Ureter (tissue), 1 donor: ENCODE measurements at places on chromosomes 4 and X. TPM values are rescaled to one million over a fixed set of nuclear protein-coding genes. Genes with fewer than 3 reads are reported as not detected.

DNA sequence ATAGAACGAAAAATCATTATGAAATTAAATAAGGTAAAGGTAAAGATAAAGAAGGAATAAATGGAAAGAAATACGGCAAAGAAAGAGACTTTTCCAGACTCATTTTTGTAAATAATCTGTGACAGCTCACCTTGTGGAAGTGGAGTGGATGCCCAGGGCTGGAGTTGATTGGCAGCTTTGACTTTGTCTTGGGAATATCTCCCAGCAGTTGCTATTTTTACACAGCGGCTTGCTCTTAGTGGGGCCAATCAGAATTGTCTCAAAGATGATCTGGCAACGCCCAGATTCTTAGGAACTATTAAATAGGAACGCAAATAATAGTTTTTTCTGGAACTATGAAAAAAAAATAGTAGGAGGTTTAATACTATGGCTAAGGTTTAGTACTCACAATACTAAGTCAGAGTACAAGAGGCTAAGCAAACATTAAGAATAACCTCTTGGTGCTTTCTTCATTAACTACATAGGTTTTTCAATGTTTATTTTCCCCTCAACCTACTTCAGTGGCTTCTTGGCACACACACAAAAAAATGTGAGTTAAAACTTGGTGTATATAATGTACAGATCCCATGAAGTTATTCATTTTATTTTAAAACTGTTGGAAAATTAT lies 132.7 kb downstream of the TRAM1L1 start:
- DNase-seq, result no peak

Gene APLN
- 0.52 TPM for total RNA-seq

DNA sequence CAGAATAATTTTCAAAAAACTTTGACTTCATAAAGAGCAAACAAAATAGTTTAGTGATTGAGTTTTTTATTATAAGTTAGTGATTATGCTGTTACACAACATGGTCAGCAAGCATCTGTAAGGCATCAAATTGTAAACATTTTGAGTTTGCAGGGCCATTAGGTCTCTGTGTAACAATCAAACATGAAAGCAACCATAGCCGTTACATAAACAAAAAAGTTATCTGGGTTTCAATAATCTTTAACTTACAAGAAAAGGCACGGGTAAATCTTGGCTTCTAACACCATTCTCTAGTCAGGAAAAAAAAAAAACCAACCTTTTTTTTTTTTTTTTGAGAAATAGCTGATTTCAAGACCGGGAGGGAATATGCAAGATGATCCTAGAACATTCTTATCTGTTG lies 1941.1 kb downstream of the PCDH7 start:
- no peak for DNase-seq

Gene SMIM31
- total RNA-seq, result 4.6 TPM

DNA sequence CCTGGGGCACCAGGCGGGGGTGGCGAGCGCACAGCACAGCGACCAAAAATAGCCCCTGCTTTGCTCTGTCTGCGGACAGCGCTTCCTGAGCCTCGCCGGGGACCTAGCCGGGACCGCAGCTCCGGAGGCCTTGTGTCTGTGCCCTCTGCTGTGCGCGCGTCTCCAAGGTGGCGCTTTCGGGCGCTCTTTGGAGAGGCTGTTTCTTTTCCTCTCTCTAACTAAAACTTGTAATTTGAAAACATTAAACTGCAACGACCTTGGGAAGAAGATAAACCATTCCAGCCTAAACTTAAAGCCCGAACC lies 3.4 kb downstream of the ARX start:
- no peak for DNase-seq

GRCh38 chr4:14871676-14872430 lies 130.4 kb upstream of the CPEB2 start:
- no peak for DNase-seq

Gene FGFR3
- total RNA-seq, result 121 TPM

- no peak for DNase-seq
Observed at GRCh38 chr4:143380629-143381028, 44.0 kb downstream of the GAB1 start.

- no peak for DNase-seq
Observed at GRCh38 chr4:160869899-160870298, 1293.9 kb downstream of the FSTL5 start.

DNA sequence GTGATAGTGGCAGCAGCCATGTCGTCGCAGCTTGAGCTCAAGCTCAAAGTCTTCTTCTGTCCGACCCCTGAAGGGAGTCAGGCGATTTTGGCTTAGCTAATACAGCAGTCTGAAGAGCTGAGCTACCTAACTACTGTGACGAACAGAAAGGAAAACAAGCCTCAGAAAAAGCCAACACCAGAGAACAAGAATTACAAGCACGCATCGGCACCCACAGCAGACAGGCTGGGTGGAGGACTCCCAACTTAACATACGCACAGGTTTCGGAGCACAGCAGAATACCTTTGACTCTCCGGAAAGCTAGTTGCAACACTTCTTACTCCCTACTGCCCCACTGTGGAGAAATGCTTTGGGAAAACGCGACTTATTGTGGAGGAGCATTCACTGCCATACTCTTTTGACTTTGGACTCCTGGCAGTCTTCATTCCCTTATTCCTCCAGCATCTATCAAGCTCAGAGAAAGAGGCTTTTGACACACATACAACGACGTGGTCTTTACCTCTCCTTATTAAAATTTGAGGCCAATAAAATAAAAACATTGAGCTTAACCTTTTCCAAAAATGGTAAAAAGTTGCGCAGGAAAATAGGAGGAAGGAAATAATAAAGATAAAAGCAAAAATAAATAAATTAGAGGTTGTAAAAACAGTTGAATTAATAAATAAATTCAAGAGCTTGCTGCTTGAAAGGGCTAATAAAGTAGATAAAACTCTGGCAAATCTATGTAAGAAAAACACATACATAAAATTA lies 41.3 kb upstream of the GPC3 start:
- peak; percentile 51 for DNase-seq

- DNase-seq, result no peak
Observed at GRCh38 chr4:152168987-152169616, 366.8 kb downstream of the FBXW7 start.

GRCh38 chr4:46441136-46441859 lies 51.4 kb upstream of the GABRA2 start:
- DNase-seq, result no peak

Gene AKAP4
- not detected for total RNA-seq

Gene STPG2
- total RNA-seq, result 1.4 TPM

- DNase-seq, result peak; percentile 61
Observed at GRCh38 chr4:4333265-4333706, 43.2 kb downstream of the ZBTB49 start.

Gene RBM46
- total RNA-seq, result not detected

DNA sequence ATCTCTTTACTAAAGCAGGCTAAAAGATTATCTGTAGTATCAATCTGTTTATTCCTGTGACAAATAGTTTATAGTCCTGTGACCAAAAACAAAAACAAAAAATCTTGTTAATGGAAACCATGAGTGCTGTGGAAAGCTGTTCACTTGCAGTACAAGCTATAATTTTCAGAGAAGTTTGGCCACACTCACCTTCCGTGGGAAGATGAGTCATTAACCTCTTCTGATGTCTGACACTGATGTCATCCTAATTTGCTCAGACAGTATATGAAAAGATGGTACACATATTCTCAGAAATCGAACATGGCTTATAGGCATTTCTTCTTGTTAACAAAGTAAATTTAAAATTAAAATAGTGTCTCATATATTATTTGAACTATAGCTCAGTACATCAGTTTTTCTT lies 19.9 kb upstream of the ENPP6 start:
- no peak for DNase-seq

Gene PCYT1B
- 0.78 TPM for total RNA-seq

Gene TEC
- total RNA-seq, result 3.4 TPM

DNA sequence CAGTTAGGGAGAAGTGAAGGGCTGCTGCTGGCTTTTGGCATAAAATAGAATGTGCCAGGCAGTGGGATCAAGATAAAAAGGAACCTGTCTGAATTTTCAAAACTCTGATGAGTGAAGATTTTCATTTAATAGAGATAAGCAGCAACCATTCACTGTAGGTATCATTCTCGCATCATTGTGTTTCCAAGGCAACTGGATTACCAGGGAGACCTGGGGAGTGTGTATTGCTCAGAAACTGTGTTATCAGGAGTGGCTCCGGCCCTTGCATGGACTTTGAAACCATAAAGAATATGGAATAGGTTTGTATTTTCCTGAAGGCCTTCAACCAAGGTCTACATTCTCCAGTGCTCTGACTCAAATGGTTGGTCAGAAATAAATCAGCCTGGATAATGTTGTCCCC lies 23.3 kb upstream of the MAGEA4 start:
- no peak for DNase-seq

DNA sequence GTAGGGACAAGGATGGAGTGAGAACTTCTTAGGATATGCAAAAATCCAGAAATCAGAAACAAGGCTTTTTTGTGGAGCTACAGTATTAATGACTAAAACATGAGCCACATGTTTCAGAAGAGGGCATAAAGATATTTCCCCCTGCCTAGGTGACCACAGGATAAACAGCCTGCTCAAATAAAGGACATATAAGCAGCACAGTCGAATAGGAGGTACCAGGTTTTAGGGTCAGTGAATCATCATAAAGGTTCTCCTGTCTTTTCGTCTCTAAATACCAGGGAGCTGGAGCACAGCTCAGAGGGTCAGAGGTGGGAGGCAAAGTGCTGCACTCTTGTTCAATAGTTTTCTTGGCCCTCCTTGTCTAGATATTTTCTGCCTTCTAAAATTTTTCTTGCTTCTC lies 211.9 kb upstream of the HS3ST1 start:
- no peak for DNase-seq

DNA sequence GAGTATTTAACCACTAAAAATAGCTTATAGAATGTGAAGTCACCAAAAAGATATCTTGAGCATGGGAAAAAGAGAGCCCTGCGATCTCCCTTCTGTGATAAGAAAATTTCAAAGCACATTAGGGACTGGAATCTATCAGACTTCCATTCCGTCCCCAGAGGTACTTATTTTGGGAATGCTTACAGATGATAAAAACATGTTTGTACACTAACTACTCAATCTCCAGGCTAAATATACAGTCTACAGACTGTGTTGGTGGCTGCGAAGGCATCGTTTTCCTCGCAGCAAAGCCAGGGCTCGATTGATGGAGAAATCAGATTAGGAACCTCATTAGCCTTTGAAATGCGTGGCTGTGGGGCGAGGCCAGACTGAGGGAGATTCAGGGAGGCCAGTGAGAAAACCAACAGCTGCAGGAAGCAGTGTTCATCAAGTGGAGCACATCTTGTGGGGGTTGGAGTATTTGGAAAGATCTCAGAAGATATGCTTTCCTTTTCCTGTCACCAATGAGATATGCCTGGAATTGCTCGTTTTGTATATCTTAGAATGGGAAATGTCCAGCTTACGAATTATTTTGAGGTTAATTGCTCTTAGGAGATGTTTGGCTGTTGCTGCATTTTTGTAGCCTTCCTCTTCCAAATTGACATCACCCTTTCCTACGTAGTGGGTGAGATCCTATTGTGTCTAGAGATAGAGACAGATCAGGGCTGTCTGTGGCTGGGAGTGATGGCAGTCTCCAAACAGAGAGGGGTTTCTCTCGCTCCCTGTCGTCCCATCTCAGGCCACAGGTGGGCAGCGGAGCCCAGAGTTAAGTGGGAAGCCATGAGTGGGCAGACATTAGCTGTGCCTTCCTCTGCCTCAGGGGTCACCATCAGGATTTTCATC lies 224.9 kb upstream of the FAT1 start:
- DNase-seq, result no peak

DNA sequence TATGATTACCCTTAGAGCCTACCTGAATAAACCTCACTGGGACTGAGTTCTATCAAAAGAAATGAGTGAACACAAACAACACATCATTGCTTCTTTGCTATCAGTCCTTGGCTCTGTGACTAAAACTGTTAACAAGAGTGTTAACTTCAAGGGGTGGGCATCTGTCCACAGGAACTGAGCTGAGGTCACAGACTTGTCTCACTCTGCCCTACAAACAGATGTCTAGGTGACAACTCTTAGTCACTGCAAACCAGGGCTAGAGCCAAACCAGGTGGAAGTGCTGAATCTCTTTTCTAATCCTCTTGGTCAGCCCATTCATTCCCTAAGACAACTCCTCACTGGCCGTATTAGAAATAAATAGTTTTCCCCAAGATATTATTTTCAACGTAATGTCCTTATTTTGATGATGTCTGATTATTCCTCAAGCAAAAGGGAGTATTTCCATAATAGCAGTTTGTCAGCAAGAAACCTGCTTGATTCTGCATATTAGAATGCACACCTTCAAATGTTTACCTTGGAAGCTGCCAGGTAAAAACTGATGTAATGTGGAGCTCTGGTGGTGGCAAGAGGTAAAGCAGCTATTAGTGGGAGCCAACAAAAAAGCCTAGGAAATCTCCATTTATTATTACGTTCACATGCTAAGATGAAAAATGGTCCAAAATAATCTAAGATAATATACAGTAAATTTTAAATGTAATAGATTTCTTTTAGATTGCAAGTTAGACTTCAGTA lies 4.0 kb downstream of the COL25A1 start:
- DNase-seq, result no peak

Gene PLK4
- 4.7 TPM for total RNA-seq

GRCh38 chrX:12977761-12978204 lies 2.9 kb downstream of the TMSB4X start:
- no peak for DNase-seq

- no peak for DNase-seq
Observed at GRCh38 chrX:131187206-131187605, 101.9 kb downstream of the IGSF1 start.
